Activated T-helper 1 cell treated with anti-CD3 and anti-CD28 coated beads, Interleukin-2, amount 50 U/mL, for 16 hours (primary cell): ENCODE measurements at places on chromosomes 7 and 10.

DNA sequence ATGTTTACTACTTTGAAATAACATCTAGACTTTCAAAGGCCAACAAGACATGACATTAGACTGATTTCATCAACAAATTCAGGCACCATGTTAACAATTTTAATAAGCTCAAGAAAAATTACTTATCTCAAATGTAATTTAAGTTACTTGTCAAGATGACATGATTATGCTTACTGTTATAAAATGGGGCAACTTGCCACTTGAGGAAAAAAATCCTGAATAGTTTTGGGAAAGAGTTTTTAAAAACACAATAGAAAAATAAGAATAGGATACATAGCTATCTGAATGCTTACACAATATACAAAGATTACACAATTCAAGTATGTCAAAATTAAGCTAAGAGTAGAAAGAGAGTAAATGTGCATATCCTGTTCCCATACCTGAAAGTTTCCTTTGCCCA is 85.4 kb downstream of the RNF32 start:
- DNase-seq = no peak

- DNase-seq = no peak
Observed at GRCh38 chr7:101636822-101637623, 7.9 kb upstream of the MYL10 start.

DNA sequence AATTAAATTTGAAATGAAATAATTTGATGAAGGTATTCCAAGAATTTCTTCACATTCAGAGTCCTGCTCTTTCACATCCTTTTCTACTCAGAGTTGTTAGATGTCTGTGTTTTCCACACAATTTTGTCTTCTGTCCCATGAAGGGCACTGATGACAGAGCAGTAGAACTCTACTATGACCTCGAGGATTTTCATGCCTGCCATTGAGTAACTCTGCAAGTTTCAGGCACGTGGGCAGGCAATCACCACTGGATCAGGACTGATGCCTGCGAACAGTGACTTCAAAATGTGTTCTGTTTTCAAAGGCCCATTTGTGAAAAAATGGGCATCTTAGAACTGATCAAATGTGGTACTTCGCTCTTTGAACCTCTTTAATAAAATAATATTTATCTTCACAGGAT is 91.1 kb downstream of the CDK6 start:
- no peak for DNase-seq

- DNase-seq = no peak
Observed at GRCh38 chr10:19164461-19164860, 115.9 kb downstream of the MALRD1 start.

DNA sequence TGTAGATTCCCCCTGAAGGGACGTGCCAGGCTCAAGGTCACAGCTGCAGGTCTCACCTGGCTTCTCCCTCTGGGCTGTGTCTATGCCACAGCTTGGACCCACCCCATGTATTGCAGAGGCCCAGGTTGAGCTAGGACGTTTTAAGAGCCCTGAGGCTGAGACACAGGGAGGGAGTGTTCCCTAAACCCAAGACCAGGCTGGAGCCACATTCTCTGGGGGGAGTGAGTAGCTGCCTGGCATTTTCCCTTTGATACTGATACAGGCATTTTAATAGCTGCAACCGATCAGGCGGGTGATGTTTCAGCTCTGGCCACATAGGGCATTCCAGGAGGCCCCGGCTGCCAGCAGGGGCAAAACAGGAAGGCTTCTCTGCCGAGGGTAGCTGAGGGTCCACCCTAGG is 13.4 kb downstream of the COL13A1 start:
- DNase-seq = no peak

DNA sequence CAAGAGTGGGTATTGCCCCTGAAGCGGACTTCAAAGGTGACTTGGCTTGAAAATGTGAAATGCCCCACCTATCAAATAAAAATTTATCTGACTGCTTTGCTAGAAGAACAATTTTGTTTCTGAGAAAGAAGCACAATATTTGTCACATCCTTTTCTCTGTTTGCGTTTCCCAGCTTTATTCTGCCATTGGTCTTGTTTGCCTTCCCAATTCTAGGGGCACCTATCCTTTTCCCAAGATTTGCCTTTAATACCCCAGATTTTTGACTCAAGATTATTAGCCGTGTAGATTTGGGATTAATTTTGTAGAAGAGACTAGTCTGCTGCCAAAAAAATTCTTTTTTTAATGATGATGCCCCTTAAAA is 110.2 kb upstream of the LRGUK start:
- no peak for DNase-seq

DNA sequence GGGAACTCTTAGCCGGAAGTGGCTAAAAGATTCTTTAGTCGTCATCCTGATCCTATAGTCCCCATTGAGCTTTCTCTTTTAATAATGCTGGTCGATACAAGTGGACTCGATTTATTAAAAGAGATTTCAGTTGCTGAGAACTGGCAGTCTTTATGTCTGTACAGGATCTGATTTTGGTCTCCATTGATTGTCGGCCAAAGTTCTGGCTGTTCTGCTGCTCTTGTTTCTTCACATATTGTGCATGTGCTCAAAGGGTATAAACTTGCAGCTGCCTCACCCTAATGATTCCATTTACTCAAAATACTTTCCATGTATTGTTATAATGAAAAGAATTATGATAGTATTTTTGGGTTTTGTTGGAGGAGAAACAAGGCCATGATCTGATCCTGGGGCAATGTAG is 100.7 kb upstream of the CTTNBP2 start:
- no peak for DNase-seq

DNA sequence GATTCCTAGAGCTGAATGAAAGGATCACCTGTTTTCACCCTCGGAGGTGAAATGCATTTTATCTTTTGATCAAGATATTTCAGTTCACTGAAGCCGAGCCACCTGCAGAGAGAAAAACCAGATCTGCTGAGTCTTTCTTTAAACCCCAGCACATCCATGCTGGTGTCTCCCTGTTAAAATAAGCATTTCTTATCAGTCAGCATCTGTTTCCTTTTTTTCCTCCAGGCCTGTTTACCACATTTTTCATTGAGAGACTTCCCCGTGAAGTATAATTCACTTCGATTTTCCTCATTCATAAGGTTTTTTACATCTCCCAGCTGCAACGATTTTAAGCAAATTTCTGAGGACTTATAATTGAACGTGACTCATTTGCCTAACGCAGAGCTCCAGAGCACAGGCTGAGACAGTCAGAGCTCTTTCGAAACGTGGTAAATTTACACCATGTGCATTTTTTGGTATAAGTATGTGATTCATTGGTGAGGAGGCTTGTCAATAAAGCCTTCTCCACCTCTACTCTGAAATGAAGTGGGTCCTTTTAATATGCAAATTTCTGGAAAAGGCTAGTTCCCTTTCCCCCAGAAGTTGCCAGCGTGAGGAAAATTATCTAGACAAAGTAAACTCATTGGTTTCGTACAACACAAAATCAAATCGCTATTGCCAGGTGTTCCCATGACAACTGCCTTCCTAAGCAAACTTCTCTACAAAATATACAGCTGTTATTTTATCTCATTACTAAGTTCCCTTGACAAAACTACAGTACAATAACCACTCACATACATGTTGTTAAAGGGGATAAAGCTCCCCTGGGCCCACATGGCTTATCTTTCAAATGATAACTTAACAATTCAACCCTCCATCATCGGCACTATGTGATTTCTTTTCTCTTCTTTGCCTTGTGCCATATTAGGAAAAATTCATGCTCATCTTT is 374.8 kb upstream of the AKR1E2 start:
- no peak for DNase-seq

DNA sequence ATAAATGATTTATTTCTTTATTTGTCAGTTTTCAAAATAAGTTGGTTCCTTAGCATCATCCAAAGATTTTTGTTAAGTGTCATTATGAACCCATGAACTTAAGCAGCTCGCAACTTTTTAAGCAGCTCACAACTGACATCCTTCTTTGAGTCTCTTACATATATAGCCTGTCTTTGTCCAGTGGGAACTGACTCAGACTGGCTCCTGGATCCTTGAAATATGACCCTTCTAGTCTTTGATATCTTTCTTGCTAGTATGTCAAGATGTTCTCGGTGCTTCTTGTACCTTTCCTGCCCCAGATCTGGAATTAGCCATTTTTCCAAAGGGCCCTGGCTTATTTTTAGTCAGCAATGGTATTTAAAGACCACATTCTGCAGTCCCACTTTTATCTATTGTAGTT is 53.9 kb upstream of the ARID5B start:
- DNase-seq = no peak

DNA sequence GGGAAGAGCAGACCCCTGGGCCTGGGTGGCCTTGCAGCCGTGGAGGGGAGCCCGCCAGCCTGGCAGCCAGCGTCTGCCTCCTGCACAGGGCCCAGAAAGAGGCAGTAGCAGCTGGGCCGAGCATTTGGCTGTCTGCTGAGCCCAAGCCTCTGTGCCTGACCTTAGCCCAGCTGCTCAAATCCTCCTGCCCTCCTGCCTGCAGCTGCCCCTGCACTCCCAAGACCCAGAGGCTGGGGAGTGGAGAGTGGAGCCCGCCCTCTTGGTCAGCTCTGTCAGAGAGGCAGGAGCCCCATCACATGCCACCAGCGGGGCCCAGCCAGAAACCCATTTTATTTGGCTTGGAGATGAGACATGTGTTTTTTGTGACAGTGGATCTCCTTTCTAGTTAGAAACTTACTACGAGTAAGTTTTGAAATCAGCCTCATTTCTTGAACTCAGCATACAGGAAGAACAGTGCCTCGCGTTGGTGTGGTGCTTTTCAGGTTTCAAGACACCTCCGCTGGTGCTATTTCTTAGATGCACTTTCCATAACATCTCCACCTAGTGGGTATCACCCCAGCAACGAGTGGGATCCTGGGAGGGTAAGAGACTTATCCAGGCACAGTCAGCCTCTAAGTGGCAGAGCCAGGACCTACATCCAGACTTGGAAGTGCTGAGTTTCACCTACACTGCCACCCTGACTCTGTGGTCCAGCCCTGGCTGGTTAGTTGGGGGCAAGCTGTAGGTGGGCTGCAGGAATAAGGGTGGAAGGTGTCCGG is 477.1 kb downstream of the RPS24 start:
- no peak for DNase-seq

DNA sequence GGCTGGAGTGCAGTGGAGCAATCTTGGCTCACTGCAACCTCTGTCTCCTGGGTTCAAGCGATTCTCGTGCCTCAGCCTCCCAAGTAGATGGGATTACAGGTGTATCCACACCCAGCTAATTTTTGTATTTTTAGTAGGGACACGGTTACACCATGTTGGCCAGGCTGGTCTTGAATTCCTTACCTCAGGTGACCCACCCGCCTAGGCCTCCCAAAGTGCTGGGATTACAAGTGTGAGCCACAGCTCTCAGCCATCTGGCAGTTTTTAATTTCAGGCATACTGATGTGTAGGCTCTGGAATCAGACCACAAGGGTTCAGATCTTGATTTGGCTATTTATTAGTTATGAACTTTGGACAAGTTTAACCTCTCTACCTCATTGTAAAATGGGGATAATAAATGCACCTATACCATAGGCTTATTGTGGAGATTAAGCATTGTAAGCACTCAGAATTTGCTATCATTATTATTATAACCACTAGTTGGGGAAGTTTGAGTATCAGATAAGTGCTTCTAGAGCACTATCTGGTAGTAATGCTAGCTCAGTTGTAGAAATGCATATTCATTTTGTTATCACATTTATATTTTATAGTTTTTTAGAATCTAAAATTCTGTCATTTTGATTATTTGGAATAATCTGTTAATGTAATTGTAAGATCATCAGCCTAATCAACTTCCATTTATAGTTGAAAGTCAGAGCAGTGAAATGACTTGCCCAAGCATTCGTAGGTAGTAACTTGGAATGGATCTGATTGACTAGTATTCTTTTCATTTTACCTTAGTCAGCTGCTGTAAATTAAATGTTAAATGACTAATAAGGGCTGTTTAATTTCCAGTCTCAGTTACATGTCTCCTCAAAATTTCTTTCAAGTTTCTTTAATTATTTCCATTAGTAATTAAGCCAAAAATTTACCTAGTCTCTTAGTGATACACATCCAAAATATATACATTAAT is 22.5 kb downstream of the KMT2E start:
- no peak for DNase-seq

GRCh38 chr10:13412894-13413293 is 64.8 kb upstream of the SEPHS1 start:
- no peak for DNase-seq

- DNase-seq = no peak
Observed at GRCh38 chr10:104903433-104903832, 262.3 kb downstream of the SORCS3 start.

DNA sequence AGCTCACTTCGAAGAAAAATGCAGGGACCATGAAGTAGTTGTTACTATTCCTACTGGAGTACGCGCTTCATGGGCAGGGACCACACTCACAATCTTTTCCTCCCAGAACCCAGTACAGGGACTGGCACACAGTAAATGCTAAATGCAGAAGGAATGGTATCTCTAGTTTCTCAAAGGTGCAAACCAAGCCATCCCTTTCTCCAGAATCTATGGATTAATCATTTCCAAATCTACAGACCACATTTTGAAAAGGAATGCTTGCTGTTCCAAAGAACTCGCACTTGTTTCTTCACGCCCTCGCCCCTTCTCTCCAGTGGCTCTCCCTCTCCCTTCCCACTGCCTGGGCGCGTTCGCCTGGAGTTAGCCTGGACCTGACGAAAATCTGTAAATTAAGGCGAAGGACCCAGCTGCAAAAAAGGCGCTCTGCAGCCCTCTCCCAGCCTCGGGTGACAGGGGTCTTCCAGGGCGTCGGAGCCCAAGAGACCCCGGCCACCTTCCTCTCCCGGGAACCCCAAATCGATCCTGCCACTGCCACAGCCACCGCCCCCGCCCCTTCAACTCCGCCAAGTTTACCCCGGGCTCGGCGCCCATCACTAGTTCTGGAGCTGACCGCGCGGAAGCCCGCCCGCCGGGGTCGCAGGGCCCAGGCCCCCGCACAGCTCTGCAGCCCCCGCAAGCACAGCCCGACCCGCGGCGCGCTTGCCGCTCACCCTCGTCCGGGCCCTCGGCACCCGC is 527 bp downstream of the PDIA4 start:
- no peak for DNase-seq

- no peak for DNase-seq
Observed at GRCh38 chr7:24540956-24541355, 32.3 kb upstream of the PALS2 start.

- DNase-seq = no peak
Observed at GRCh38 chr10:103448746-103449145, 3.4 kb downstream of the CALHM2 start.

GRCh38 chr10:130160775-130161174 is 24.6 kb downstream of the GLRX3 start:
- DNase-seq = no peak
